HT-29 (cell line): ENCODE measurements at places on chromosomes 16 and 17. TPM values are rescaled to one million over a fixed set of nuclear protein-coding genes. Genes with fewer than 3 reads are reported as not detected.
A peak's percentile ranks its signal among the peaks of the same experiment; 100 is the strongest.

- DNase-seq, result no peak
These were observed 367.1 kb downstream of the SOX9 start for GRCh38 chr17:72487731-72488494.

DNA sequence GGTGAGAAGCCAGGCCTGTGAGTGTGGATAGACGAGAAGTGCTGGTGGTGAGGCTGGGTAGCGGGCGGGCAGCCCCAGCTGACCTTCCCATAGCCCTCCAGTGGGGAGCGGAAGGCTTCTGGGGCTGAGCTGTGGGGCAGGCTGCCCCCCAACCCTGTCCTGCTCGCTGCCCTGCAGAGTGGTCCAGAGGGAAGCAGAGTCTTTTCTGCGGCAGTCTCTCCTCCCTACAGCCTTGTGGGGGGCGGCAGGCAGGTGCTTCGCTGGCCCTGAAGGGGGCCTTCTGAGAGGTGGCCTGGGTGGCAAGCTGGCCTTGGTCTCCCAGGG, 3.7 kb downstream of the NLGN2 start:
- no peak for DNase-seq

GRCh38 chr16:87581857-87582215, 20.5 kb upstream of the JPH3 start:
- peak; percentile 44 for DNase-seq

- DNase-seq, result no peak
These were observed 29.8 kb upstream of the ABCC11 start for GRCh38 chr16:48277158-48277557.

- DNase-seq, result no peak
These were observed 21.3 kb upstream of the CAPN15 start for GRCh38 chr16:506246-506546.

- no peak for DNase-seq
These were observed at the start of gene USH1G for GRCh38 chr17:74922694-74923537. TSS of gene USH1G (minus strand) at chr17:74923255. CDS start at chr17:74923073, 182 bp downstream.

- no peak for DNase-seq
These were observed 1.3 kb downstream of the ADCY7 start for GRCh38 chr16:50267651-50268050.

- peak; percentile 86 for DNase-seq
These were observed at the start of gene TUBG2 for GRCh38 chr17:42659079-42659931. TSS of gene TUBG2 (plus strand) at chr17:42659284. CDS start at chr17:42659504, 220 bp downstream.

DNA sequence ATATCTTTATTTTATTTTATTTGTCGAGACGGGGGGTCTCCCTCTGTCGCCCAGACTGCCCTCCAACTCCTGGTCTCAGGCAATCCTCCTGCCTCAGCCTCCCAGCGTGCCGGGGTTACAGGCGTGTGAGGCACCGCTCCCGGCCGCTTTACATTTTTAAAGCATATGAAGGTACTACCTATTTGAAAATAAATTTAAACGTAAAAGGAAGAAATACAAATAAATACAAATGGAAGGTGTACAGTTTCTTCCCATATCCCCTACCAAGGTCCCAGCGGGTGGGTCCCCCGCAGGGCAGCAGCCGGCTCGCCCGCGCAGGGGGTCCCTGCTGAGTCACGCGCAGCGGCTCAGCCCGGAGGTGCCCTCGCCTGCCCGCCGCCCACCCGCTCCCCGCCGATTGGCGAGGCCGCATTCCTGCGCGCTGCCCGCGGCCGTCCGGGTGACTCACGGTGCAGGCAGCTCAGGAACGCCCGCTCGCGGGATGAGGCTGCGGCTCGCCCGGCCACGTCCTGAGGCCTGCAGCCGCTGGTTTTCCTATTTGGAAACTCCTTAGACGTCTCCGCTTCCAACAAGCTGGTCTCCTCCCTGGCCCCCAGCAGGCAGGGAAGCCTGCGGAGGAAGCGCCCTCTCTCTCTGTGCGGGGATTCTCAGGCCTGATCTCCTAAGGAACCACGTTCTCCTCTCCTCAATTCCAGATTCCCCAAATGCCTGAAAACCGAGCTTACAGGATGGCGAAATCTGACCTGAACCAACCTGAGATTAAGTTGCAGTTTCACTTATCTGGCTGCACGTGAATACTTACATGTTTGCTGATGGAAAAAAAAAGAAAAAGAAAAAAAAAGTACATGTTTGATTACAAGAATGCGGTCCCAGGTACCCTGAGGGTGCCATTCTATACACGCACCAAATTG, 54.8 kb upstream of the MAP3K14 start:
- peak; percentile 84 for DNase-seq

- DNase-seq, result no peak
These were observed 558 bp downstream of the SOX15 start for GRCh38 chr17:7589204-7589868.

DNA sequence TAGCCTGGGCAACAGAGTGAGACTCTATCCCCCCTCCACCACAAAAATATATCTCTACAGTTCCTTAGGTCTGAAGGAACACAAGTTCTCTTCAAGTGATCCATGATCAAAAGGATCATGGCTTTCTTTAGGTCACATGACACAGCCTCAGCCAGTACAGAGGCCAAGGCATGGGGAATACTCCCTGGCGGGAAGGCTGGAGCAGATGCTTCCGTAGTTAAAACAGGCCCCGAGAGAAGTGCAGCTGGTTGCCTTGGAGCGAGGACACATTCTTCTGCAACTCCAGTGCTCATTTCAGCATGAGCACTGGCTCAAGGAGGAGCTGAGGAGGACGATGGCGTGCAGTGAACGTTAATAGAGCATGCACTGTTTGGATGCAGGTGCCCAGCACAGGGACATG, 13.5 kb downstream of the CDIP1 start:
- DNase-seq, result no peak

- peak; percentile 94 for DNase-seq
These were observed at the start of gene SPAG9 for GRCh38 chr17:51120739-51121619. TSS of gene SPAG9 (minus strand) at chr17:51120868. CDS start at chr17:51120656, 212 bp downstream.

DNA sequence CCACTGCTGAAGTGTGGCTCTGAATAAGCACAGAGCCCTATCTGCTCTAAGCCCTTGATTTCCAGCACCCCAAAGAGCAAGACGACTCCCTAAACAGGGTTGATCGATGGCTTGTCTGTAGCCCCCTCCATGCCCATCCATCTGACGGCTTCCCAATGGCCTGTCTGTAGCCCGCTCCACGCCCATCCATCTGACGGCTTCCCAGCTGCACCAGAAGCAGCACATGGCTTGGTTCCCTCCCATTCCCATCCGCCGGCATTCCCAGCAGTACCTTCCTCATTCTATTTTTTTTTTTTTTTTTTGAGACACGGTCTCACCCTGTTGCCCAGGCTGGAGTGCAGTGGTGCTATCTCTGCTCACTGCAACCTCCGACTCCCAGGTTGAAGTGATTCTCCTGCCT, 64.5 kb downstream of the RBFOX3 start:
- no peak for DNase-seq

DNA sequence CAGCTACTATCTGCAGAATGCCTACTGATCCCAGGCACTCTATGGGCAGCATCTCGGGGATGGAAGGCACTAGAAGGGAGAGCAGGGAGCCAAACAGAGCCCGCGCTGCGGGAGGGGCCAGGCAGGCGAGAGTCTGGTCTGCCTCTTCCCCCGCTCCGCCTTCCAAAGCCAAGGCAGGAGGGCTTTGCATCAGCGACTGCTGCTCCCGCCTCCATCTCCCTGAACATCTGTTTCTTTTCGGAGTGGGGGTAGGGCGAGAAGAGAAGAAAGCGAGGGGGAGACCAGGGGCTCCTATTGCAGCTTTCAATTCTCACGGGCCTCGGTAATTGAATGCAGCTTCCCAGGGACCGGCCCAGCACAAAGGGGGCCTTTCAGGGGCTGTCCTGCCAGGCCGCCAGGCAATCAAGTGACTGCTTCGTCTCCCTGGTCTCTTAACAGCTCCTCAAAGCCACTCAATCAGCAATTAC, 31.4 kb upstream of the CDC42EP4 start:
- DNase-seq, result no peak

DNA sequence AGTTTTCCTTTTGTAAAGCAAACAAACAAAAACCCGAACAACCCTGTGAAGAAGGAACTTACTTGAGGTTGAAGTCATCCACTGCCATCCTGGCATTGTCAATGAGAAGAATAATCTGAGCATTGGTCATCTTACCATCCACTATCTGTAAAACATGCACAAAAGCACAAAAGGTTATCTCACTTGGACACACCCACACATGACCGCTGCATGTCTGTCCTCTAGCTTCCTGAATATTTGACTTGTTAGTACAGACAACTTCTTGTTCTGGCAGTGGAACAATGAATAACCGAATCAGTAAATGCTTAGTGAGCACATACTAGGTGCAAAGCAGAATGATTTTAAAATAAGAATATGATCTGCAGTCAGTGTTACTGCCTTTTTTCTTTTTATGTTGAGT, 6.1 kb downstream of the KRT23 start:
- no peak for DNase-seq

DNA sequence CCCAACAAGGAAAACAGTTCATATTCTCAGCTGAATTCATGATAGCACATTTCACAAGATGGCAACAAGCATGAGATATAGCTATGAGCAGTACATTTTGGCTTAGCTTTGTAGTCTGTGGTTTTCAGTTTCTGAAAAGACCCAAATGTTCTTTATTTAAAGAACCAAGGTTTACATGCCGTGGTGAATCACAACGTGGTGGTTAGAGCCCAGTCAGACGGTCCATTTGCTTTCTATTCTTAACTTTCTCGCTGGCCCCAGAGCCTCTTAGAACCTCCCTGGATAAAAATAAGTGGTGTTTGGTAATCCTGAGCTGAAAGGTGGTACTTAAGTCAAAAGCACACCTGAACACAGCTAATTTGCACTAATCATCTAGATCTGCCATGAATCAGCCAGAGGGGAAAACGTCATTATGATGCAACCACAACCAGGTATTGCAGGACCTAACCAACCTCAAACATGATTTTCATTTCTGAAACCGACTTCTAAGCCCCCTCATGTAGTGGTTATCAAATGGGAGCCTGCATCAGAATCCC, 18.6 kb upstream of the HAPSTR1 start:
- no peak for DNase-seq

DNA sequence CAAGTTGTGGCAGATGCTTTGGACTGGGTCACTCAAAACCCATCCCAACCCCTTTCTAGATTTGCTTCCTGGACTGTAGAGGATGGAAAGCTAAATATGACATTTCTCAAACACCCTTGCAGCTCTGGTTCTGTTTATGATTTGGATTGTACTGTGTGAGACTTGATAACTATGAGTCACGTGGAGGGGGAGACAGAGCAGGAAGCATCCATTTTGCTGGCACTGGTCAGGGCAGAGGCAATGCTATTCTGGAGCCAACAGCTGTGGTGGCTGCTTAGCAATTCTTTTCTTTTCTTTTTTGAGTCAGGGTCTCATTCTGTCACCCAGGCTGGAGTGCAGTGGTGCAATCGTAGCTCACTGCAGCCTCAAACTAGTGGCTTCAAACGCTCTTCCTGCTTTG, 13.6 kb upstream of the TERF2 start:
- DNase-seq, result no peak

GRCh38 chr17:80991645-80992076, at the start of gene CHMP6:
TSS of gene CHMP6 (plus strand) at chr17:80991841. CDS start at chr17:80991919, 78 bp downstream.
- DNase-seq, result peak; percentile 53

DNA sequence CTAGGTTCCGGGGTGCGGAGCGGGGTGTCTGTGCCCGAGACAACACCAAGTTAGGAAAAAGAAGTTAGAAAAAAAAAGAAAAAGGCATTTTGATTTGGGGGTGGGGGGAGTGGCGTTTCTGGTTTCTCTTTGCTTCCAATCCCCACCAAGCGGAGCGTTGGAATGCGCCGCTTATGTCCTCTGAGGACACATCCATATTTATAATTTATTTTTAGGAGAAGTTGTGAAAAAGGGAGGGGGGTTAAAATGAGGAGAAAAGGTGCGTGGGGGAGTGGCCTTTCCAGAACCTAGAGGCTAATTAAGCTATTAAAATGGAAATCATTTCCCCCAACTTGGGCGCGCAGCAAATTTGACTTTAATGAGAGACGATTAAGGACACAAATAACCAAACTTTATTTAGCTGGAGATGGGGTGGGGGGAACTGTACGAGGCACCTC, 232.1 kb downstream of the MRTFB start:
- DNase-seq, result no peak

DNA sequence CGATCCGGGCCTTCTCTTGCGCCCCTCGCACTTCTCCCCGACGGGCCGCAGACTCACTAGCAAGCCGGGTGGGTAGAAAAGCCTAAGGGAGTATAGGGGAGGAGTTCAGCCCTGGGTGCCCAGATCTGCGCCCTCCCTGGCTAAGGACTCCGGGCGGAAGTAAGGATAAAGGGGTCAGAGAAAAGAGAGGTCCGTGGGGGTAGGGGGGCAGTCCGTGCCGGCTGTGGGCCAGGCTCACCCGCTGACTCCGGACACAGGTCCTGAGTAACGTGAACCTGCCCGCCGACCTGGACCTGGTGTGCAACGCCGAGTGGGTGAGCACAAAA, 1.8 kb downstream of the NAGS start:
- no peak for DNase-seq

DNA sequence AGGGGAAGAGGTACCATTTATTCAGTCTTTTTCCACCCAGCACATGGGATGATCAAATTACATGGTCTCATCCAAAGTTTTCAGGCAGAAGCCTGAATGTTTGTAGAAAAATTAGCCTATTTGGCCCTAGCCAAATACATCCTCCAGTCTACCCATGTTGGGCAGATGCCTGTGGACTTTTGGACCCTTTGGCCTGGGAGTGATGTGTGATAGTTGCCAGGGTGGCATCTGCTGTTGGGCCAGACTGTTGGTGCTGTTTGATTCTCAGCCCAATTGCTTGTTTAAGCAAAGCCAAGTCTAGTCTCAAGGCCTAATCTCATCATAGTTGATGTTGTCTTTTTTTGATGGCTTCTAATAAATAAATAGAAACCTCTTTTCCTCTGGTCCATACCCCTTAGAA, 419.0 kb downstream of the CDH13 start:
- DNase-seq, result no peak

GRCh38 chr16:30499284-30499683, 26.7 kb downstream of the ITGAL start:
- DNase-seq, result no peak

DNA sequence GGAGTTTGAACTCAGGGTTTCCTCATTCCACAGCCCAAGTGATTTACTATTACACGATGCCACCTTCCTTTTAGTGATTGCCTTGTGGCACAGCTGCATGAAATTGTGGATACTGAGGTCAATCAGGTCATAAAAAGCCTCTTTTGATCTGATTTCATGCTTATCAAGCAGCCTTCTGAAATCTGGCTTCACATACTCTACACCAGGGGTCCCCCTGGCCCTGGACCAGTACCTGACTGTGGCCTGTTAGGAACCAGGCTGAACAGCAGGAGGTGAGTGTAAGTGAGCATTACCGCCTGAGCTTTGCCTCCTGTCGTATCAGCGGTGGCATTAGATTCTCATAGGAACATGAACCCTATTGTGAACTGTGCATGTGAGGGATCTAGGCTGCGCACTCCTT, 13.8 kb downstream of the SLFN5 start:
- DNase-seq, result peak; percentile 79

HOXB7 gene
- 37.3 and 39.7 TPM in 2 replicates for total RNA-seq

PPY gene
- total RNA-seq, result not detected in 2 replicates

C16orf89 gene
- not detected in 2 replicates for total RNA-seq

CEMP1 gene
- 0.84 TPM in 1 of 2 replicates, not detected in the other for total RNA-seq

CDH3 gene
- total RNA-seq, result 2.9 and 4.2 TPM in 2 replicates

HP gene
- not detected in 2 replicates for total RNA-seq

MYH10 gene
- total RNA-seq, result 14.3 and 28.6 TPM in 2 replicates

CIBAR2 gene
- total RNA-seq, result not detected in 2 replicates

KRT28 gene
- not detected in 2 replicates for total RNA-seq

SLC6A2 gene
- total RNA-seq, result not detected in 2 replicates

ATXN2L gene
- total RNA-seq, result 74.1 and 86.9 TPM in 2 replicates

ABCA6 gene
- total RNA-seq, result not detected in 2 replicates

SERPINF2 gene
- total RNA-seq, result 9.8 and 10.9 TPM in 2 replicates

FAM171A2 gene
- 2.1 and 3.0 TPM in 2 replicates for total RNA-seq

TNFSF13 gene
- total RNA-seq, result 15.6 and 19.1 TPM in 2 replicates
